Ureter (tissue), 1 donor: ENCODE measurements at places on chromosomes 12 and 14. TPM values are rescaled to one million over a fixed set of nuclear protein-coding genes. Genes with fewer than 3 reads are reported as not detected.

LIN7A gene
- total RNA-seq: 7.2 TPM

KRT71 gene
- total RNA-seq: not detected

FITM1 gene
- 0.55 TPM for total RNA-seq

DNA sequence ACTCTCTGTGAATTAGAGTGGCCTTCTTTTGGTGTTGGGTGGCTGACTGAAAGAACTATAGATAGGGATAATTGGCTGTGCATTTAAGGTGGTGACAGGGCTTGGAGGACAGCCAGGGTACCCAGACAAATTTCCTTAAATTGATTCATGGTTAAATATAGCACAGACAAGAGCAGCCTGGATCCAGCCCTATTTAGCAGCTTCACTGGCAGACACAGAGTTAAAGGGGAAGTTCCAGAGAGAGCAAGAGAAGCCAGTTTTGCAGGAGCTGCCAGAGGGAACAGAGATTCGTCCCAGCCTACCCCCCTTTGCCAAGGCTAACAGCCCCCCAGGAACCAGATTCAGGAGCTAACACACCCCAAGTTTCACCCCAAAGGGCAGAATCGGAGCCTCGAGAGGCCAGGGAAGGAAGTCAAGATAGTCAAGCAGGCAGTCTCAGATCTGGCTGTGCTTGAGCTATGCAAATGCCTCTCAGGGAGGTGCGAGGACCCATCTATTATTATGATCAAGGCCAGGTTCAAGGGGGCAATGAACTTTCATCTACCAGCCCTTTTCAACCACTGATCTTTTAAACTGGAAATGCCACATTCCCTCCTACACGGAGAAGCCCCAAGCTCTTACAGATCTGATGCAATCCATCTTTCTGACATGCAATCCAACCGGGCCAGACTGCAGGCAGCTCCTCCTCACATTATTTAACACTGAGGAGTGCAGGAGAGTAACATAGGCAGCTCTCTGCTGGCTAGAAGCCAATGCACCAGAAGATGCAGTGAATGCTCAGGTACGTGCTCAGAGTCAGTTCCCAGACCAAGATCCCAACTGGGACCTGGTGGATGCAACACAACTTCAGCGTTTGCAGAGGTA lies 58.2 kb downstream of the DHRS2 start:
- DNase-seq: peak; percentile 52

- DNase-seq: no peak
Measured at GRCh38 chr12:54428050-54429013, 9.3 kb upstream of the ITGA5 start.
